ENCODE measurements at places on chromosomes 3 and 15.
A peak's percentile ranks its signal among the peaks of the same experiment; 100 is the strongest.

GRCh38 chr3:119019767-119020518, 14.7 kb downstream of the IGSF11 start:
- no peak for DNase-seq

DNA sequence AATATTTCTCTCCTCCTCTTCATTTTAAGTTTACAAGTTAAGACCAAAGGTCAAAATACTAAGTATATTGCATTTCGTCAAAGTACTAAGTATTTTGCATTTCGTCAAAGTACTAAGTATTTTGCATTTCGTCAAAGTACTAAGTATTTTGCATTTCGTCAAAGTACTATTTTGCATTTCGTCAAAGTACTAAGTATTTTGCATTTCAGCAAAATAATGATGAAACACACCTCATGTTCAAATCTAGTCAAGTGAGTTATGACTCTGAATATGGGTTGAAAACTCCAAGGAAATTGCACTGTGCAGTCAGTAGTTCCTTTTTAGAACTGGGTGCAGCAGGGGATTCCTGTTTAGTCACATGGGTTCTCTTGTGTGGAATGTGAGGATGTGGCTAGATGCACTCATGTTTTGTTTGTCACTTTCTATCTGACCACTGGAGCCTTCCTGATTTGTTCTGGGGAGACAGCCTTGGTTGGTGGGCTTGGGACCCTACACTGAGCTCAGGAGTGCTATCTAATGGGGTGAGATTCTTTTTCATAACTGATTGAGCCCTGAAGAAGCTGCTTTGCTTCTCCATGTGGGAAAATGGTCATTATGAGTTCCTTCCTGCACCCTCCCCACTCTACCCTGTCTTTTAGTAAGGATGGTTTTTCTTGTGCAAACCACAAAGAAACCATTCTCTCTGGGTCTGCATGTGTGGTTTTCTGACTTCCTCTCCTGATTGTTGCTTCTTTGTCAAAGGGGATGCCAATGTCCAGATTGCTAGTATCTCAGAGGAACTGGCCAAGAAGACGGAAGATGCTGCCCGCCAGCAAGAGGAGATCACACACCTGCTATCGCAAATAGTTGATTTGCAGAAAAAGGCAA, 73.4 kb downstream of the CCK start:
- peak; percentile 90 for DNase-seq

- no peak for DNase-seq
These were observed 86.0 kb downstream of the LRRK1 start for GRCh38 chr15:101004986-101005747.

DNA sequence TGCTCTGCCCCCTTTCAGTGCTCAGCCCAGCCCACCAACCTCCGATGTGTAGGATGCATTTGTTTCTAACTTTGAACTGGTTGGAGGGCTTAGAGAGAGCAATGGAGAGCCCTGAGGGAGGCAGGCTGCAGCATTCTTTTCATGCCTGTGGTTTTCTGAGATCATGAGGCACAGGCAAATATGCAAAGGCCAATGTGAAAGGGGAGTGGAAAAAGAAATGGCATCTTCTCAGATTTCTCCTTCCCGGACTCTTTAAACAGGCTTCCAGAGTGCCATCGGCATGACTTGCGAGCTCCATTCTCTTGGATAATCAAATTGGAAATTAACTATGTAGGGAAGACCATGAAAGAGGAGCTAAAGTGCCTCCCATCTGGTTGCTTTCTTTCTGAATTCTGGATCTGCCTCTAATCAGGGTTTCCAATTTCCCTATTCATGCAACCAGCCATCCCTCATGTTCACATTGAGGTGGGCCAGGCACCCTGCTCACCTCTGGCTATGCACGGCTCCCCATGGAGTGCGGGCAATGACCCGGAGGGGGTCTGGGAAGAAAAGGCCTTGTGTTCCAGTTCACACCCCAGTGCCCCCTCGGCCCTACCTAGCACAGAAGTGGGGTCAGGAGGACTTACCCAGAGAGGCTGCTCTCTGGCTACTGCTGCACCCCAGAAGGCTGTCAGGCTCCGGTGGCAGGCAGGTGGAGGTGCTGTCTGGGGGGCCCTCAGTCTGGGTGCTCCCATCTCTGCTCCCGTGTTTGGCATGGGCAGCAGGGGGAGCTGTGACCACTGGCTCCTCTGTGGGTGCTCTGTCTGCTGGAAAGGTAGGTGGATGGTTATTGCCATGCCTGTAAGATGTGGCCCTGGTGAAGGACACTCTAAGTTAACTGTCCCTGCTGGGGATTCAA, 16.1 kb downstream of the AMOTL2 start:
- no peak for DNase-seq

DNA sequence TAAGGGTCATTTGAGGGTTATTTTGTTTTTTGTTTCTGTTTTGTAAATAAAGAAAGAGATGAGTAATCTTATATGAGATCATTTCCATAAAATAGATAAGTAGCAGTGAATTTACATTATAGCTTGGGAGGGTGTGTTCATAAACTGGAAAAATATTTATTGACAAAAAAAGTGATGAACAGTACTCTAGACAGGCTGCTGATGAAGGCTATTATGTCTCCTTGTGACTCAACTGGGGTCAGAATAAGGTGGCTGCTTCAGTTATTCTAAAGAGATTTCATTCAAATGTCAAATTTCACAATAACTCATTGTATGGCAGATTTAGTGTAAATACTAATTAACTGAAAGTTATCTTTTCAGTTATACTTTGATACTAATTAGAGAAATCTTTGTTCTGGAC, 251.1 kb upstream of the CMC1 start:
- DNase-seq: peak; percentile 9

GRCh38 chr15:32919749-32920414, 202.1 kb downstream of the GREM1 start:
- DNase-seq: no peak

GRCh38 chr15:80395616-80396015, 8.6 kb upstream of the ARNT2 start:
- DNase-seq: no peak

GRCh38 chr3:125434582-125435011, 59.5 kb upstream of the ZNF148 start:
- DNase-seq: no peak

GRCh38 chr3:177595530-177596188, 398.4 kb upstream of the TBL1XR1 start:
- DNase-seq: no peak

DNA sequence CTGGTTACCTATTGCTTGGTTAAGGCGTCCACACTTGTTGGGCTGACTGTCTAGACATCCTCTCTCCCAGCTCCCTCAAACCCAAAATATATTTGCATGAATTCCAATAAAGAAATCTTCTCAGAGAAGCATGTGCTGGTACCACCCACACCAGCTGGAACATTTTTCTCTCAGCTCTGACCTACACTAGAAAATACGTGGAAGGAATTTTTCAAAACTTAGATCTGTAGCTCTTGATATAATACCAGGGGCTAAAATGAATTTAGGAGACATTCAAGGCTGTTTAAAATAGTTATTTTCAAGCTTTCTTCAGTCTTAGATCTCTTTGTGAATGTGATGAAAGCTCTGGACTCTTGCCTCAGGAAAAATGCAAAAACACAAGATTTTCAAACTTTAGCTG, 590.4 kb downstream of the PDCD6IP start:
- DNase-seq: no peak

DNA sequence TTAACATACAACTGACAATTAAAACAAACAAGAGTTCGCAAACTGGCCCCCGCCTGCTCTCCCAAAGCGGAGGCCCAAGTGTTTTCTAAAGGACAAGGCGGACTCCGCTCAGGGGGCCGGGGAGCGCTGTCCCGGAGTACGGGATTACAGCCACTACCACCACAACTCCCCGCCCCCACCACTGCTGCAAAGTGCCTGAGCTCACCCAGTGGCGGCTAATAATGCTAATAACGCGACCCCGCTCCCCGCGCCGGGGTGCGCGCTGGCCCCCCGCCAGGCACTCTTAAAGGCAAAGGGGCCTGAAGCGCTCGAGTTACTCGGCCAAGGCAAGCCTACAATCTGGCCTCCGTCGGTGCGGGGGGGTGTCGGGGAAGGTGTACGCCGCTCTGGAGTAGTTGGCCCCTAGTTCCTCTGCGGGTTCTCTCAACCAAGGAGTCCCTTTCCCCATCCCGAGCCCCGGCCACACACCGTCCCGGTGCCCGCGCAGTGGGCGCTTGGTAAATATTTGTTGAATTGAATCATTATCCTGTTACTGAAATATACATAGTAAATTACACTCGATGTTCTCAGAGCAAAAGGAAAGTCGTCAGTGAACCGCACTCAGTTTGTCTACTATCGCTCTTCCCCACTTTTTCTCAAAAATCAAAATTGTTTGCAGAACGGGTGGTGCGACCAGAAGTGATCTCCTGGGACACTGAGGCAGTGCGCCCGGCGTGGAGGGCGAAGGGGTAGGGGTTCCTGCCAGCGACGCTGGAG, 827 bp downstream of the WNT5A start:
- DNase-seq: no peak

GRCh38 chr3:137163241-137163871, 205.6 kb downstream of the IL20RB start:
- DNase-seq: no peak

DNA sequence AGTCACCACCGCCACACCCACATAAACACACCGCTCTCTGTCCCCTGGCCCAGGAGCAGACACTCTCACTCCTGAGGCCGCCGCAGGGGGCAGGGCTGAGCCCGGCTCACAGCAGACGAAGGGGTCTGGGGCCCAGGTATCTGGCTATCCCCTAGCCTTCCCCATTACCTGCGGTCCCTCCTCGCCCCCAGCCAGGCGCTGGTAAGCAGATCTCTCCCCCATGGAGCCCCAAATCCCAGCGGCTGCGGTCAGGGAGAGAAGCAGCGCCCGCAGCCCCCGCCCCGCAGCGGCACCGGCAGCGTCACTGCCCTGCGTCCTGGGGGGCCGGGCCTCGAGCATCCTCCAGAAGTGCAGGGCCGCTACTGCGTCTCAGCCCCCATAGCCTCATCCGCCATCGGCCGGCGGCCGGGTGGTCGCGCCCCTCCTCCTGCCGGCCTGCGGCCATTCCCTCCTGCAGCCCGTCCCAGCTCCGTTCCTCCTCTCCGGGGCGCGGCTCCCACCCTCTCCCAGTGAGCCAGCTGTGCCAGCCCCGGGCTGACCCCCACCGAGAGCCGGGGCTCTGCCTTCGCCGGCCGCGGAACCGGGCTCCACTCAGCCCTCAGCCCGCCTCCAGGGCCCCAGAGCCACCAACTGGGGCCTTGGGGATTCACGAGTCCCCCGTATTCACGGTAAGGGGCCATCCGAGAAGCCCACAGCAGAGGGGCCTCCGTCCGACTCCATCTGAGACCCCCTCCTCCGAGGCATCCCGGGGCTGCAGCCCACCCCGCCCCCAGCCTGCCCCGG, 13.1 kb downstream of the TNK2 start:
- no peak for DNase-seq

DNA sequence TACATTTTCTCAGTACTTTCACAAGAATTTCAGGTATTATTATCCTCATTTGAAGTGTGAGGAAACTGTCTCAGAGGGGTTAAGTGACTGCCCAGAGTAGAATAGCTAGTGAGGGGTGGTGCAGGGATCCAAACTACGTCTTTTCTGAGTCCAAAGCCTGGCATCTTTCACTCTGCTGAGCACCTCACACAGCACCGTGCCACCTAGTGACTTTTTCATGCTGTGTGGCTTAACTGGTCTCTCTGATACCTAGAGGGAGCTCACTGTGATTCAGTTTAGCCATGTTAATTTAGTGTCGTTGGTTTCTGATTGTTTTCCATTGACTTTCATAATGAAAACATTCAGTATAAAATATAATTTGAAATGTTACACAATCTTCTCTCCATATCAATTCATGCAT, 91.4 kb upstream of the NLGN1 start:
- DNase-seq: no peak

- no peak for DNase-seq
These were observed 13.3 kb upstream of the GOLGA8M start for GRCh38 chr15:28725556-28725955.

- DNase-seq: no peak
These were observed 39.9 kb downstream of the IFT57 start for GRCh38 chr3:108182339-108182738.

DNA sequence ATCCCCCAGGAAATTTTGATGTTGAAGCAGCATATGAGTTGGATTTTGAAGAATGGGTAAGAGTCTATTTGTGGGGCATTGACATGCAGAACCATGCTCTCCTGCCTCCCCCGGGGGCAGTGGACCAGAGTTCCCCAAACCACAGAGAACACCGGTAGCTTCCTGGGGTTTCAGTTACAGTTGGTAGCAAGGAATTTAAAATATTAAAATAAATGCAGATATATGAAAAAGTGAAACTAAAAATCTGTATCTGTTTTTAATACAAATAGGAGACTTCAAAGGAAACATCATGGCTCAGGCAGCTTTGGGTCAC, 37.4 kb downstream of the SLC9A9 start:
- no peak for DNase-seq

DNA sequence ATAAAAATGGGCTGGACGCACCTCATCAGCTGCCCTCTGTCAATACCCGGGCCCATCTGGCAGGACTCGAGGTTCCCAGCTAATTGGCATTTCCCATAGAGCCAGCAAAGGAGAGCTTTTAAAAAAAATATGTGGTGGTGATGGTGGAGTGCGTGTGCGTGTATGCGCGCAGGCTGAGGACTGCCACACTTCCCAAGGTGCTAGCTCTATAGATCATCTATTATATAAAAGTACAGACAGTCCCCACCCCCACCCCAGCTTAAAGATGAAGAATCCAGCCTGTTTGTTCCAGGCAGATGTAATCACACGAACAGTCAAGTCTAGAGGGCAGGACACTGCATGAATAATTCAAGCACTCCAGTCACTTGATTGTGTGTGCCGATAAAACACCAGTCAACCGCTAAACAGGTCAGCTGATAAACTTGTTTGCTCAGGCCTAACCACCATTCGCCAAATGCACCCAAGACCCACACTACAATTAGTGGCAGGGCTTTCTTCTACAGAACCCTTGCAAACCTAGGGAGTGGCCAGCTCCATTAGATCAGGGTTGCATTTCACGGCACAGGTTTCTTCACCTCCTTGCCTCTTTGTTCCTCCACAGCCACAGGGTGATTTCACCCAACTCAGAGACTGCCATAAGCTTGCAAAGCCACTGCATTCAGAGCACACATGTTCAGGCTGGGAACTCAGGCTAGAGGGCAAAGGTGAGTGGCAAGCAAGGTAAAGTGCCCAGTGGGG, 5.8 kb downstream of the TLE3 start:
- no peak for DNase-seq

DNA sequence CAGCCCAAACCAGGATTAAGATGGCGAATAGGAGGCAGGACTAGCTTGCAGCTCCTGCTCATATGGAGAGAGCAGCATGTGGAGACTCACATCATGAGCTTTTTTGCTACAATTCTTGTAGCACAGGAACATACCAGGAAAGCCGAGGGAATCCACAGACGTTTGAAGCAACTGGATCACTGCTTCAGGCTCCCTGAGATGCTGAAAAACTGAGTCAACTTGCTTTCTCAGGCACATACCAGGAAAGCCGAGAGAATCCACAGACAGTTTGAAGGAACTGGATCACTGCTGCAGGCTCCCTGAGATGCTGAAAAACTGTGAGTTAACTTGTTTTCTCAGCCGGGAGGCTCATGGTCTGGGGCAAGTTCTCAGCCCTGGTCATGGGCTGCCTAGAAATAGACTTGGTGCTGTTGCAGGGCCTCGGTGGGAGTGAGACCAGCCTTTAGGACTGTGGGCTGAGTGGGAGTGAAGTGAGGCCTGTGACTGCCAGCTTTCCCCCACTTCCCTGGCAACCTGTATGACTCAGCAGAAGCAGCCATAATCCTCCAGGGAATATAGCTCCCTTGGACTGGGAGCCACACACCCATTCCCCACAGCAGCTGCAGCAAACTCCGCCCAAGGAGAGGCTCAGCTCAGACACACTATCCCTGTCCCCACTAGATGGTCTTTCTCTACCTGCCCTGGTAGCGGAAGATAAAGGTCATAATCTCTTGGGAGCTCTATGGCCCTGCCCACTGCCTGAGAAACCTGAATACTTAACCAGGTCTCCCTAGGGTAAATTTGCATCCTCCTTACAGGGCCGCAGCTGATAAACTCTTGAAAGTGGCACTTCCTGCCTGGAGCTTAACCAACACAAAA, 51.9 kb upstream of the PFN2 start:
- DNase-seq: no peak
